ENCODE measurements at places on chromosomes 12 and 14.
A peak's percentile ranks its signal among the peaks of the same experiment; 100 is the strongest.

DNA sequence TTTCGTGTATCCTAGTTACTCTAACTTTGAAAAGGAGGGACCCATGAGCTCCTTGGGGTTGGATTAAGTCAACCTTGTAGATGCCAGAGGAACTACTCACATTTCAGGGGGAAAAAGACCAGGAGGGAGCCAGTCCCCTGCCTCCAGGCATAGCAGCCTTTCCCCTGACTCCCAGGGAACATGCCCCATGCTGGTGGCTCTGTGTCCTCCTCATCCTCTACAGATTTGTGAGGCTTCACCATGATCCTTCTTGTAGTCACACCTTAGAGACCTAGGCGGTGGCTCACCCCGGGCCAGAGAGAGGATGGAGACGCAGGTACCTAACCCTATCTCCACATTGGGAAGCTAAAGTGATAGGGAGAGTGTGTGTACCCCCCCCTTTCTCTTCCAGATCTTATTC lies 16.0 kb upstream of the PPP1R1A start:
- no peak for DNase-seq

DNA sequence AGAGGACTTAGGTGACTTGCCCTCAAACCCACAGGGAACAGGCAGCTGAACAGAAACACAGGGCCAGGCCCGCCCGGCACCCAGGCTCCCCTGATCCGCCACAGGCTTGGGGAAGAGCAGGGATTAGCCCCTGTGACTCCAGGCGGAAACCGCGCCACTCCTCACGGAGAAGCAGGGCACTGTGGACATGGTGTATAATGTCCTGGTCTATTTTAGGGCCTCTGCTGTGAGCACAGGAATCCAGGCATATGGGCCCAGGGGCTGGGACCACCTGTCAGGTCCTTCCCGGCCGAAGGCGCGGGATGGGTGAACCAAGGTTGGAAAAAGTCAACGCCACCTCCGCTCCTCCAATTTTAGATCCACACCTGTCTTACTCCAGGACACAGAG lies 34.6 kb upstream of the MEG3 start:
- no peak for DNase-seq

DNA sequence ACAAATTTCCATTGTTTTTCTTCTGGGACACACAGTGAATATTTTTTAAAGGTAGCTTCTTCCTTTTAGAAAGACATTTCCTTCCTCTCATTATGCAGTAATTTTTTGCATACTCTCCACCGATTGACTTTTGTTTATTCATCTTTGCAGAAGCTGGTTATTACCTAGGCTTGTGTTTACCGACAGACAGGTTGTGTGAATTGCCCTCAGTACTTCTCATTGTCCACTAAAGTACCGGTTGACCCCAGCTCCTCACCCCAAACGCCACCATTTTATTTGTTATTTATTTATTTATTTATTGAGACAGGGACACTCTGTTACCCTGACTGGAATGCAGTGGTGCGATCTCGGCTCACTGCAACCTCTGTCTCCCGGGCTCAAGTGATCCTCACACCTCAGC lies 63.4 kb upstream of the MYL2 start:
- no peak for DNase-seq

DNA sequence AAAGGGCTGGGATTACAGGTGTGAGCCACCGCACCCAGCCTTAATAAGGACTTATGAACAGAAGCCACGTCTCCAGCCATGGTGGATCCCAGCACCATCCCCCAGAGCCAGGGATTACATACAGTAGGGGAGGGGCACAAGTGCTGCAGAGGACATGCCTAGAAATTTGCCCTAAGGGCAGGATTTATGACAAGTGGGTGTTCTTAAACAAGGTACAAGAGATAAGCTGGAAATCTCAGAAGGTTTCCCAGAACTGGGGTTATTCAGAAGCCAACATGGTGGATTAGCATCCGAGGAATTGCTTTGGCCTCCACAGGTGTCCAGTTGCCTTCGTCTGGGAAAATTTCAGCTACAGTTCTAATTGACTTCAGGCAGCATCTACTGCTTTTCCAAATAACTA lies 114.4 kb upstream of the EGLN3 start:
- DNase-seq = no peak

GRCh38 chr12:55705782-55706402 lies 1.8 kb downstream of the ITGA7 start:
- peak; percentile 22 for DNase-seq

- no peak for DNase-seq
Measured at GRCh38 chr14:104872469-104873341, 7.6 kb downstream of the CEP170B start.

GRCh38 chr12:106586278-106586802 lies 3.5 kb downstream of the RFX4 start:
- no peak for DNase-seq

DNA sequence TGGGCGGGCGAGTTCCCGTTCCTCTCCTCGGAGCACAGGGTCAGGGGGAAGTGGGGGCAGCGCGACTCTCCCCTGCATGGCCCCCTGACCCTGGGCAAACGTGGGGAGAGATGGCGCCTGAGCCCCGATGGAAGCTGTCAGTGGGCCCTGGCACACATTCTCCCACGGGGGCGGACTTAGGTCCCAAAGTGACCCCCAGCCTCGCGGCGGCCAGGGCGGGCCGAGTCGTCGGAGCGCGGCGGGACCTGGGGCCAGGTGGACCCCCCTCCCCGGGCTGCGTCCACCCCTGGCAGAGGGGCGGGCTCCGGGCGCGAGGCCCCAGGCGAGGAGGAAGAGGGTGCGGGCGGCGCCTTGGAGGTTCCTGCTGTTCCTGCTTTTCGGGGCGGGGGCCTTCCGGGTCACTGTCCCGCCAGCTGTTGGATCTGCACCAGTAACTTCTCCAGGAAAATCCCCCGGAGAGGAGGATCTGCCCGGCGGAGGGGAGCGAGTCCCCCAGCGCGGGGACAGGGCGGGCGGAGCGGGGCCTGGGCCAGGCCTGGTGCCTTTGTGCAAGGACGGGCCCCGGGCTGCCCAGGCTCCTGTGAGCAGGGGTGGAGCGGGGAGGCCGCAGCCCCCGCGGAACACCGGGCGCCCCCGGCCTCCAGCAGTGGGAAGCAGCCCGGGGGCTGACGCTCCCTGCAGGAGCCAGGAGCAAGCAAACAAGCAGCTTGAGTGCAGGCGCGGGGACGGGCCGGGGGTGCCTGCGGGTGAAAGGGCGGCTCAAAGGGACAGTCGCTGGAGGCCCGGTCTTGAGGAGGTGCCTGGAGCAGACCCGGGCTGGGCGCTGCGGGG lies 15.3 kb downstream of the TNFAIP2 start:
- DNase-seq = no peak

- no peak for DNase-seq
Measured at GRCh38 chr14:55102141-55102621, 26.9 kb upstream of the LGALS3 start.

DNA sequence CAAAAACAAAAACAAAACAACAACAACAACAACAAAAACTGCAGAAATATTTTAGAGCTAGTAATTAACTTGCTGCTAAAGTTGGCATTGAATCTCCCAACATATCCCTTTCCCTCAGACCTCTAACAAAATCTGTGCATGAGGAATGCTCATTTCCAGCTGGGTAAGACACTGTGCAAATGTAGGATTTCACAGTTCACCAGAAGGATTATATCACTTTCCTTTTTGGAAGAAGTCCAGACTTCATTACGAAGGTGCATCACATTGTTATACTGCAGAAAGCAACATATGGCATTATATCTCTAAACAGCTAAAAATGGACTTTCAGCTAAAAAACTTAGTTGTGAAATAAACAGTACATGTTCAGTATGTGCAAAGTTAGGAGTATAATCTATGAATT lies 341.8 kb downstream of the FSCB start:
- no peak for DNase-seq

GRCh38 chr12:61538951-61539350 lies 721.3 kb upstream of the USP15 start:
- no peak for DNase-seq

- no peak for DNase-seq
Measured at GRCh38 chr12:92879698-92880322, 49.3 kb downstream of the EEA1 start.

DNA sequence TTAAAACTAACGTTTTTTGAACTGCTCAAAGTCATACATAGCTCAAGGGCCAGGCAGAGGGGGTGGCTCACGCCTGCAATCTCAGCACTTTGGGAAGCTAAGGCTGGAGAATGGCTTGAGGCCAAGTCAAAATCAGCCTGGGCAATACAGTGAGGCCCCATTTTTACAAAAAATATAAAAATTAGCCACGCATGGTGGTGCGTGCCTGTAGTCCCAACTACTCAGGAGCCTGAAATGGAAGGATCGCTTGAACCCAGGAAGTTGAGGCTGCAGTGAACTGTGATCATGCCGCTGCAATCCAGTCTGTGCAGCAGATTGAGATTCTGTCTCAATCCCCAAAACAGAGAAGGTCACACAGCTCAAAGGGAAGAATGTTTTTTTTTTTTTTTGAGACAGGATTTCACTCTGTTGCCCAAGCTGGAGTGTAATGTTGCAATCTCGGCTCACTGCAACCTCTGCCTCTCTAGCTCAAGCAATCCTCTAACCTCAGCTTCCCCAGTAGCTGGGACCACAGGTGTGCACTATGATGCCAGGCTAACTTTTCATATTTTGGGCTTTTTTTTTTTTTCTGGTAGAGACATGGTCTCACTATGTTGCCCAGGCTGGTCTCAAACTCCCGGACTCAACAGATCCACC lies 2.9 kb downstream of the RBM23 start:
- no peak for DNase-seq

DNA sequence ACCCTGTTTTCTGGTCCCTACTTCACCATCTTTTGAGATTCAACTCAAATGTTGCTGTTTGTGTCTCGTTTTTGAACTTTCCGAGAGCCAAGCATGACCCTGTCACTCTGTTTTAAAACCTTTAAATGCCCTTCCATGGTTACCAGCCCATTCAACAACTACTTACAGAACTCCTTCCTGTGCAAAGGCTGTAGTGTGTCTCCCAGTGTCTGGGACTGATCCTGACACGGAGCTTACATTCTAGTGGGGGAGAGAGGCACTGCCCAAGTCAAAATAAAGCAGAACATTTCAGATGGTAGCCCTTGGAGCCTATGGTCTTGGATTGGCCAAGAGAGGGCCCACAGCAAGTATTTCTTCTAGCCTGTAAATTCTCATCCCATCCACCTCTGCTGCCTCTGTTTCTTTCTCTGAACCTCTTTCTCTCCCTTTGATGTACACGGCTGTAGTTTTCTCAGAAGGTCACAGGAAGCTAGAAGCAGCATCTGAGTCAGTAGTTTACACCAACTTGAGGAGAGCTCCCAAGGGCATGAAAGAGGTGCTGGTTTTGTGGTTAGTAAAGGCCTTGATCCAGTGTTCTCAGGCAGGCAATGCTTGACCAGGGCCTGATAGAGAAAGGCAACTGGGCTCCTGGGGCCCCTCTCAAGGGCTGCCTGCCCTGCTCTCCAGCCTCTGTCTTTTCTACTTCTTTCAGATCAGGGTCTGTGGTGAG lies 42.3 kb upstream of the SLC24A4 start:
- no peak for DNase-seq

DNA sequence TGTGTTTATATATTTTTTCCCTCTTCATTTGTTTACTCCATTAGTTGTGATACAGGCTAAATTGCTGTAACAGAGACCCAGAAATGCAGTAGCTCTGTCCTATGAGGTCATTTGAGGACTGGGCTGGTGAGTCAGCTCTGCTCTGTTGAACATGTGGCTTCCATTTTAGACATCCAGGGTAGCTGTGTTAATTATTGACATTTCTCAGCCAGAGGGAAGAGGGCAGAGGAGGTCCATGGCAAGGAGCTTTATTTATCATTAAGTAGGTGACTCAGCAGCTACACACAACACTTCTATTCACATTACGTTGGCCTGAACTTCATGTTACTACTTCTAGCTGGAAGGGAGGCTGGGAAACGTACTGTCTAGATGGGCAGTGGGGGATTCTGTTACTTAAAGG lies 85.4 kb downstream of the PTCSC3 start:
- no peak for DNase-seq

GRCh38 chr14:24092110-24092504 lies 2.0 kb upstream of the PCK2 start:
- DNase-seq = no peak

DNA sequence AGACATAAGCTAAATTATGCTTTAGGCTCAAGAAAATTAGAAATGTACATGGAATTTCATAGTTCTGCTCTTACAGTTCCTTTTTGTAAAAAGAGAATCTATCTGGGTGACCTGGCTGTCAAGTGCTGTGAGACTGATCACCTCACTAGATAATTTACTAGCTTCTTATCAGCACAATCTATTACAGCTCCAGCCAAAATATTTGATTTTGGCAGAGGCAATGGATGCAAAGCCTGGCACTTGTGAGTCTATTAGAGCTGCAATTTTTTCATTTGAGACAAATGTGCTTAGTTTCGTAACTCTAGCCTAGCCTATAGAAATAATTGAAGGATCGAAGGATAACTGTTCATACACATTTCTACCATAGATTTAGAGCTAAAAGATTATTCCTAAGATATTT lies 927.5 kb downstream of the SLC6A15 start:
- DNase-seq = no peak

- DNase-seq = no peak
Measured at GRCh38 chr12:49198431-49199155, 9.7 kb upstream of the TUBA1A start.

- no peak for DNase-seq
Measured at GRCh38 chr12:6774499-6775062, 2.3 kb downstream of the LAG3 start.

DNA sequence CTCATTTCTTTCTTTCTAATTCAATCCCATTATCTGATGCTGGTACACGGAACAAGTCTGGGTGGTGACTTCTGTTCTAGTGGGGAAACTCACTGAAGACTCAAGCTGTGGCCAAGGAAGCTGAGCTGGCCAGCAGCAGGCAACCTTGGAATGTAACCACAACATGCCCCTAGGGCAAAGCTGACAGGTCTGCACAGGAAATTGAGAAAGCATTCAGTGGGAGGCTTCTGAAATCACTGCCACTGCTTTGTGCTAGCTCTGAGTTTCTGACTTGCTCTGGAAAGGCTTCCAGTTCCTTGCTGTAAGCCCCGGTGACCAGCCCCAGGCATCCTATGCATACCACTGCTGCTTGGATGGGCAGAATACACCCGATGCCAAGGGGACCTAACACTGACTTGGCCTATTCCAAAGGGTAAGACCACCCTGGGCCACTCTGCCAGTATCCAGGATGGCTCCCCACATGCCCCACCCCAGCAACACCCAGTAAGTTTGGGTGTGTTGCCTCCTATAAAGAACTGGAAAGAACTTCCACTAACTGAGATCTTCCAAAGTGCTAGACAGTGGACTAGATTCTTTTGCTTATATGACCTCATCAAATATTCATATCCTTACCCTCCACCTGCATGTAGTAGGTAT lies 84.5 kb upstream of the CDKN3 start:
- no peak for DNase-seq

DNA sequence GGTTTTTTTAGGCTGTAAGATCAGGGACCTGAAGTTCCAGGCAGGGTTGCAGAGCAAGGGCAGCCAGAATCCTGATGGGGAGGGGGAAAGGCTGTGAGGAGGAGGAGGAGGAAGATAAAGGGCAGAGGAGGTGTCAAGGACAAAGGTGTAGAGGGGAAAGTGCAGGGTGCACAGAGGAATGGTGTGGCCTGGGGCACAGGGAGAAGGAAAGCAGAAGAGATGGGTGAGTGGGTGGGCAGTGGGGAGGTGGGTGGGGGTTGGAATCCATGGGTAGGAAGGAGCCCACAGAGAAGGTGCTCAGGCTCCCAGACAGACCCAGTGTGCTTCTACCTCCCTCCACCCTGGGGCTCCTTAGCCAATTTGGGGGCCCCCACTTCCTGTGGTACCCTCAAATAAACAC lies 11.2 kb downstream of the TRPV4 start:
- no peak for DNase-seq

- no peak for DNase-seq
Measured at GRCh38 chr12:51493281-51493680, 68.7 kb downstream of the SLC4A8 start.
